ENCODE measurements at places on chromosomes 3 and 15. TPM values are rescaled to one million over a fixed set of nuclear protein-coding genes. Genes with fewer than 3 reads are reported as not detected.

CFAP91 gene
- total RNA-seq, result not detected

DNA sequence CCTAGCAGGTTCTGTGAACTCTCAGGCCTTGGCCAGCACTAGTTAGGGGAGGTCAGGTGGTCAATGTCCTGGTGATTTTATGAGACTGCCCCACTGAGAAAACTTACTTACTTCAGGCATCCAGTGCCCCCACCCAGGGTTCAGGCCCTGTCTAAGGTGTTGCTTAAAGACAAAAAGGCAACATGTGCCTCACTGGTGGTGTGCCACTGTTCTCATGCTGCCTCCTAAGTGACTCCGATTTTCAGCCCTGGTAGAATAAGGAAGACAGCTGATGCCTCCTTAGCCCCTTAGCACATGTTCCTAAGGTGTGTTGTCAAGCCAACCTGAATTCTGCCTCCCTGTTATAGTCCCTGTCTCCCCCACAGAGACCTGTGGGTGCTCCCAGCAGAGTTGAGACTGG is 5.3 kb downstream of the RBM15B start:
- peaks cover 29% of the 10 kb centered on the region for H3K4me1 ChIP-seq
- DNase-seq, result no peak
- H3K27ac ChIP-seq, result peak overlapping the region; percentile 55
- no peaks in the 10 kb centered on the region for H3K27me3 ChIP-seq
- H3K36me3 ChIP-seq, result peaks cover 32% of the 10 kb centered on the region

DNA sequence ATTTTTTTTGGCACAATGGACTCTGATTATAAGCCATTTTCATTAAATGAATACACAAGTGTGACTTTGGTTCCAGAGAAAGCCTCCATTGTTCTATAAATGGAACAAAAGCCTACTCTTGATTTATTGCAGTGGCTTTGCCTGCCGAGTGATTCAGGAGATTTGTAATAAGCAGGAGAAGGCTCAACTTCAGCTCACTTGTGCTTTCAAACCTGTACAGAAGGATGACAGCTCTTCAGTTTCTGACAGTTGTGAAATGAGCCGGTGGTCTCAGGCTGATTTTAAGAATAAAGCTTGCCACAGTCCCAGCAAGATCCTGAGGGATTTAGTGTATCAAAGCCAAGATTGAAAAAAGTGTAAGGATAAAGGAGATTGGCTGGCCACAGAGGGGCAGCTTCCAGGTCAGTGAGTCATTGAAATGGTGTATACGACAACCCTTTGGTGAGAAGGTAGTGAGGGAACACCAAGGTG is 438.8 kb upstream of the TGFBR2 start:
- H3K36me3 ChIP-seq, result no peaks in the 10 kb centered on the region
- H3K4me1 ChIP-seq, result no peaks in the 10 kb centered on the region
- no peak overlapping the region for H3K4me3 ChIP-seq
- no peaks in the 10 kb centered on the region for H3K27me3 ChIP-seq

- DNase-seq, result no peak
- H3K4me3 ChIP-seq, result no peak overlapping the region
- H3K27ac ChIP-seq, result no peak overlapping the region
- peaks cover 16% of the 10 kb centered on the region for H3K4me1 ChIP-seq
- no peaks in the 10 kb centered on the region for H3K27me3 ChIP-seq
Observed at GRCh38 chr3:15810702-15811101, 12.9 kb upstream of the ANKRD28 start.

DNA sequence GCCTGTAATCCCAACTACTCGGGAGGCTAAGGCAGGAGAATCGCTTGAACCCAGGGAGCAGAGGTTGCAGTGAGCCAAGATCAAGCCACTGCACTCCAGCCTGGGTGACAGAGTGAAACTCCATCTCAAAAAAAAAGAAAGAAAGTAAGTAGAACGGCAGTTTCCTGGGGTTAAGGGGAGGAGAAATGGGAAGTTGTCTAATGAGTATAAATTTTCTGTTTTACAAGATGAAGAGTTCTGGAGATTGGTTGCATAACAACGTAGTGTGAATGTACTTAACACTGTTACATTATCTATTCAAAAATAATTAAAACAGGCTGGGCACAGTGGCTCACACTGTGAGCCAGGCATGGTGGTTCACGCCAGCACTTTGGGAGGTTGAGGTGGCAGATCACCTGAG is 45.4 kb downstream of the GRK7 start:
- no peaks in the 10 kb centered on the region for H3K36me3 ChIP-seq
- H3K4me1 ChIP-seq, result no peaks in the 10 kb centered on the region
- no peak for DNase-seq
- no peak overlapping the region for H3K4me3 ChIP-seq
- peaks cover 11% of the 10 kb centered on the region for H3K27me3 ChIP-seq

DAZL gene
- total RNA-seq, result not detected

SPSB4 gene
- 3.3 TPM for total RNA-seq

VPS8 gene
- 53.5 TPM for total RNA-seq

TLR9 gene
- not detected for total RNA-seq

GRCh38 chr15:60093273-60094067 is 89.4 kb downstream of the FOXB1 start:
- DNase-seq, result no peak
- H3K4me3 ChIP-seq, result no peak overlapping the region
- no peak overlapping the region for H3K27ac ChIP-seq
- H3K36me3 ChIP-seq, result no peaks in the 10 kb centered on the region
- H3K4me1 ChIP-seq, result no peaks in the 10 kb centered on the region
- peaks cover 40% of the 10 kb centered on the region for H3K27me3 ChIP-seq

DNA sequence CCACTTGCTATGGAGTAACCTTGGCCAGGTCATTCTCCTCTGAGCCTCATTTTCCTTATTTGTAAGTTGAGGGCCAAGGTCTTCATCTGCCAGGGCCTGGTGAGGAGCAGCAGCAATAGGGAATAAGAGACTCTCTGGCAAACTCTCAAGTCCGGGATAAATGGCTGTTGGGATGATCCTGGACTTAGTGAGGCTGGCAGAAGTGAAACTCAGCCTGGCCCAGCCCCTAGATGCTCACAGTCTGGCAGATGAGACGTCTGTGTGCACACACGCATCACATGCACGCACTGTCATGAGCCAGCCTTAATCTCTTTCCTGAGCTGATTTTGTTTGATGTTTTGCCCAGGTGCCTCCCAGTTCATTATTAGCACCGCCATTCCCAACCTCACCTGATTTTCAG is 26.8 kb downstream of the SLC6A6 start:
- H3K4me3 ChIP-seq, result no peak overlapping the region
- H3K36me3 ChIP-seq, result no peaks in the 10 kb centered on the region
- peaks cover 48% of the 10 kb centered on the region for H3K4me1 ChIP-seq
- no peaks in the 10 kb centered on the region for H3K27me3 ChIP-seq
- no peak for DNase-seq

GRCh38 chr15:90022345-90022744 is 21.2 kb downstream of the ZNF710 start:
- no peak overlapping the region for H3K4me3 ChIP-seq

- peaks cover 29% of the 10 kb centered on the region for H3K4me1 ChIP-seq
- DNase-seq, result no peak
- H3K4me3 ChIP-seq, result no peak overlapping the region
- peak overlapping the region; percentile 50 for H3K27ac ChIP-seq
- no peaks in the 10 kb centered on the region for H3K27me3 ChIP-seq
- no peaks in the 10 kb centered on the region for H3K36me3 ChIP-seq
Observed at GRCh38 chr3:162165346-162165745, 668.7 kb downstream of the OTOL1 start.

GRCh38 chr15:55334997-55335396 is 16.0 kb downstream of the PIGB start:
- no peak overlapping the region for H3K27ac ChIP-seq
- no peaks in the 10 kb centered on the region for H3K27me3 ChIP-seq
- H3K36me3 ChIP-seq, result peaks cover 27% of the 10 kb centered on the region
- no peak for DNase-seq
- no peak overlapping the region for H3K4me3 ChIP-seq

LDHAL6B gene
- not detected for total RNA-seq

DNA sequence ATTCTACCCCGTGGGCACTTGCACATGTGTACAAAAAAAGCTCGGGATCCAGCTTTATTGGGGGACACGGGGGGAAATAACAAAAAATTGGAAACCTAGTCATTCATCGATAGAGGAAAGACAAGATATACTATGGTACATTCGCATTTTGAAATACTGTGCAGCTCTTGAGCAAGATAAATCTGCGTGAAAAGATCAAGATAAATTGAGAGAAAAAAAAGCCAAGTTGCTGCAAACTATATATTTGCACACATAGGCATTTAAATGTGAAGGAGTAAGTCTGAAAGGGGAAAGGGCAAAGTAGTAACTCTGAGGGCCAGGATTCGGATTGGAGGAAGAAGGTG is 620 bp upstream of the UBR1 start:
- H3K27me3 ChIP-seq, result no peaks in the 10 kb centered on the region
- no peak for DNase-seq
- H3K4me3 ChIP-seq, result peak overlapping the region; percentile 91
- H3K36me3 ChIP-seq, result peaks cover 7% of the 10 kb centered on the region
- peak overlapping the region; percentile 98 for H3K27ac ChIP-seq
- peaks cover 25% of the 10 kb centered on the region for H3K4me1 ChIP-seq

GP9 gene
- total RNA-seq, result not detected

DNA sequence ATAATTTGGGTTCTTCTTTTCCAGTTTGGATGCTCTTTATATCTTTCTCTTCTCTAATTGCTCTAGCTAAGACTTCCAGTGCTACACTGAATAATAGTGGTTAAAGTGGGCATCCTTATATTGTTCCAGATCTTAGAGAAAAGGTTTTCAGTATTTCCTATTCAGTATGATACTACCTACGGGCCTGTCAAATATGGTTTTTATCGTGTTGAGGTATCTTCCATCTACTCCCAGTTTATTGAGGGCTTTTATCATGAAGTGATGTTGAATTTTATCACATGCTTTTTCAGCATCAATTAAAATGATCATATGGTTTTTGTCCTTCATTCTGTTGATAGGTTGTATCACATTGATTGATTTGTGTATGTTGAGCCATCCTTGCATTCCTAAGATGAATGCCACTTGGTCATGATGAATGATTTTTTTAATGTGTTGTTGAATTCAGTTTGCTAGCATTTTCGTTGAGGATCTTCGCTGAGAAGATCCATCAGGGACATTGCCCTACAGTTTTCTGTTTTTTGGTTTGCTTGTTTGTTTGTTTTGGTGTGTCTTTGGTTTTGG is 3.0 kb upstream of the LRRC34 start:
- no peaks in the 10 kb centered on the region for H3K36me3 ChIP-seq
- no peaks in the 10 kb centered on the region for H3K27me3 ChIP-seq
- no peak for DNase-seq
- H3K4me3 ChIP-seq, result no peak overlapping the region

CDHR4 gene
- total RNA-seq, result not detected

CLDN18 gene
- not detected for total RNA-seq

GRCh38 chr3:140022066-140022770 is 87.2 kb downstream of the CLSTN2 start:
- H3K36me3 ChIP-seq, result peaks cover 4% of the 10 kb centered on the region
- H3K27me3 ChIP-seq, result no peaks in the 10 kb centered on the region
- no peak overlapping the region for H3K4me3 ChIP-seq
- H3K27ac ChIP-seq, result no peak overlapping the region
- H3K4me1 ChIP-seq, result peaks cover 17% of the 10 kb centered on the region

DNA sequence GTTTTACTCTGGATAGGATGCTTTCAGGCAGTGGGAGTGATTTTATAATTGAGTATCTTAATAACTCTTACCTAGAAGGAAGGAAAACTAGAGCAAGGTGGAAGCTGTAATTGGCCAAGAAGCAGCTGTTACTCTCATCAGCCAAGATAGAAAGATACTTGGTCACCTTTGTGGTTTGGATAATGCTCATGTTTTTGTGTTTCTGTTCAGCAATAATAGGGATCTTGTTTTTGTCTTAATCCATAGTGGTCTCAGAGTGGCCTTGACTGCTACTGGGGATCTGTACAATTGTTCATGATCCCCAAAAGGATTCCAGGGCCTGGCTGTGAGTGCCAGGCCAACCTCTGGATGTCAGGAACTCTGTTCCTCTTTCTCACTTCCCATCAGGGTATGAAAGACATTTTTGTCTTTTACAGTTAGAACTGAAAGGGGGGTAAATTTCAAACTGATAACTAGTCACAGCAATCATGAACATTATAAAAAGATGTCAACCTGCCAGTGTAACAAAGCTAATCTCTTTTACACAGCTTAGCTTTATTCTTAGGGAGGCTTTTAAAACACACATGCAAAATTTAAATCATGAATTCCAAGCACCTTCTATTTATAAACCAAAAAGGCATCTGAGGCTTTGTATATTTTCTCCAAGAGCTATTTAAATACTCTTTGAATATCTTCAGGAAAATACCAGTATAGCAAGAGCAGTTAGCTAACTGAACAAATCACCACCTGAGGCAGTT is 6.0 kb downstream of the UBL7 start:
- H3K4me1 ChIP-seq, result peaks cover 2% of the 10 kb centered on the region
- peaks cover 34% of the 10 kb centered on the region for H3K36me3 ChIP-seq
- no peak for DNase-seq

ZNF106 gene
- 59.6 TPM for total RNA-seq

GRCh38 chr15:95624100-95624499 is 706.4 kb upstream of the NR2F2 start:
- no peak overlapping the region for H3K4me3 ChIP-seq
- peaks cover 2% of the 10 kb centered on the region for H3K36me3 ChIP-seq
- H3K27me3 ChIP-seq, result no peaks in the 10 kb centered on the region
- peaks cover 31% of the 10 kb centered on the region for H3K4me1 ChIP-seq

ECE2 gene
- total RNA-seq, result not detected

GRCh38 chr3:14278799-14279625 is 100.4 kb downstream of the LSM3 start:
- H3K4me3 ChIP-seq, result no peak overlapping the region
- no peak overlapping the region for H3K27ac ChIP-seq
- peaks cover 18% of the 10 kb centered on the region for H3K4me1 ChIP-seq
- DNase-seq, result no peak

SLC28A2 gene
- not detected for total RNA-seq

- H3K27ac ChIP-seq, result no peak overlapping the region
- no peaks in the 10 kb centered on the region for H3K27me3 ChIP-seq
- H3K4me1 ChIP-seq, result peaks cover 6% of the 10 kb centered on the region
- H3K4me3 ChIP-seq, result no peak overlapping the region
Observed at GRCh38 chr15:71231758-71232157, 116.5 kb downstream of the THSD4 start.

- no peak overlapping the region for H3K4me3 ChIP-seq
- H3K4me1 ChIP-seq, result peaks cover 45% of the 10 kb centered on the region
- no peak for DNase-seq
- H3K27ac ChIP-seq, result no peak overlapping the region
- no peaks in the 10 kb centered on the region for H3K27me3 ChIP-seq
- H3K36me3 ChIP-seq, result peaks cover 41% of the 10 kb centered on the region
Observed at GRCh38 chr15:80747317-80748053, 31.7 kb upstream of the CEMIP start.
